GM23248 (cell line): ENCODE measurements at places on chromosomes 2 and 18.

GRCh38 chr2:231355508-231356465 is 39.7 kb upstream of the B3GNT7 start:
- DNase-seq, result no peak

DNA sequence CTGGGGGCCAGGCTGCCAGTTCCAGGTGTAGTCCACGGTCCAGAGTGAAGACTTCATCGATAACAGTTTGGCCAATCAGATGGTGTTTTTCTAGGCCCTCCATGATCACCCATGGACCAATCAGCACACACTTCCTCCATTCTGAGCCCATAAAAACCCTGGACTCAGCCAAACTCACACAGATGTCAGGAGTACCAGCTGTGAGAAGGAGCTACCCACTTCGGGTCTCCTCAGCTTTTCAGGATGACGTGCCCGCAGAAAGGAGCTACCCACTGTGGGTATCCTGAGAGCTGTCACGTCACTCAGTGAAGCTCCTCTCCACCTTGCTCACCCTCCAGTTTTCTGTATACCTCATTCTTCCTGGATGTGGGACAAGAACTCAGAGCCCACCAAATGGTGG is 210.0 kb upstream of the RASGRP3 start:
- DNase-seq, result no peak

GRCh38 chr2:86021396-86022378 is 84.0 kb downstream of the POLR1A start:
- DNase-seq, result peak; percentile 15

- no peak for DNase-seq
These were observed 66.7 kb upstream of the TFCP2L1 start for GRCh38 chr2:121351521-121352318.

- no peak for DNase-seq
These were observed 23.4 kb downstream of the TCF7L1 start for GRCh38 chr2:85156619-85157018.

GRCh38 chr2:222693837-222694236 is 22.4 kb downstream of the MOGAT1 start:
- peak; percentile 20 for DNase-seq

DNA sequence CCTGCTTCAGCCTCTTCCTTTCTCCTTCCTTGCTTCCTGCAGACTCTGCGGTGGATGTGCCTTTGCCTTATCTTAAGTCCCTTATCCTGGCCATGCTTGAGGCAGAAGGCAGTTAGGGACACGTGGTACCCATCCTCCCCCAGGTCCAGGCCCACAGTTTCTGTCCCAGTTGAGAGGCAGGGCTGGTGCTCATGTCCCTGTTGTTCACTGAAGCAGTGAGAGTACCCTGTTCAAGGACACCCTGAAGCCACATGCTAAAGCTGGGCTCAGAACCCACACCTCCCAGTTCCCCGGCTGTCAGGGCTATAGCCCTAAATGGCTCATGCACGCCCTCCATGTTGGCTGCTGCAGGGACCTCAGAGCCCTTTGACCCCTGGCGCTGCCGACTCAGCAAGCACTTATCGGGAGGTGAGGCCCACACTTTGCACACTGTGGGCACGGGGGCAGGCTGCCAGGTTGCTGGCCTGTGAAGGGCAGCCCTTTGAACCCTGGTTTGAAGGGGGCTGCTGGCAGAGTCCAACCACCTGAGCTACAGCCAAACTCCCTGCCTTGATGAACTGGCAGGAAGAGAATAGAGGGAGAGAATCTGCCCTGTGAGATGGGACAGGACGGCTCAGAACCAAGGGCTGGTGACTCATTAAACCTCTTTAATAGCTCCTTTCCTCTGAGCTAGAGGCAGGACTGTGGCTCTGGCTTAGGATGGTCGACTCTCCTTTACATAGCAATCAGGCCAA is 6.3 kb downstream of the KHK start:
- DNase-seq, result peak; percentile 47

DNA sequence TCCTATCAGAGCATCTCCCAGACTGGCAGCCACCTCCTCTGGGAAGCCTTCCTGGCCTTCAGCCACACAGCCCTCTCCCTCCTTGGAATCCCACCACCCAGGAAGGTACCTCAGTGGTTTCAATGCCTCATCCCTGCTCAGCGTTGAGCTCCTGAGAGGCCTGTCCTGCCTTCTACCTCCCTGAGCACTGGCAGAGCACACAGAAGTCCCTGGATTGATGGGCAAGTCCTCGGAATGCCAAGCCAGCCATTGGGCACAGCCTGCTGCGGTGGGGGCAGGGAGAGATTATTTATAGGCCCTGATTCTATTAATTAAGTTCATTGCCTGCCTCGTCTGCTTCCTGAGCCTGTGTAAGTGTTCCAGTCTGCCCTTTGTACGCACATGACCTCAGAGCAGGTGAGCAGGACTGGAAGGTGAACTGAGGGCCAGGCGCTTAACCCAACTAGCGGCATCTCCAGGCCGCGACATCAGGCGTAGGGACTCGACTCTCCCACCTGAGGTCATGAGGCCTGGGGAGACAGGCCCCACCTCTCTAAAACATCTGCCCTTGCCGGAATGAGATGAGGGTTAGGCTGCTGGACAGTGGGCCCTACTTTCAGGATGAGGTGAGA is 63.4 kb downstream of the SMAD7 start:
- no peak for DNase-seq

DNA sequence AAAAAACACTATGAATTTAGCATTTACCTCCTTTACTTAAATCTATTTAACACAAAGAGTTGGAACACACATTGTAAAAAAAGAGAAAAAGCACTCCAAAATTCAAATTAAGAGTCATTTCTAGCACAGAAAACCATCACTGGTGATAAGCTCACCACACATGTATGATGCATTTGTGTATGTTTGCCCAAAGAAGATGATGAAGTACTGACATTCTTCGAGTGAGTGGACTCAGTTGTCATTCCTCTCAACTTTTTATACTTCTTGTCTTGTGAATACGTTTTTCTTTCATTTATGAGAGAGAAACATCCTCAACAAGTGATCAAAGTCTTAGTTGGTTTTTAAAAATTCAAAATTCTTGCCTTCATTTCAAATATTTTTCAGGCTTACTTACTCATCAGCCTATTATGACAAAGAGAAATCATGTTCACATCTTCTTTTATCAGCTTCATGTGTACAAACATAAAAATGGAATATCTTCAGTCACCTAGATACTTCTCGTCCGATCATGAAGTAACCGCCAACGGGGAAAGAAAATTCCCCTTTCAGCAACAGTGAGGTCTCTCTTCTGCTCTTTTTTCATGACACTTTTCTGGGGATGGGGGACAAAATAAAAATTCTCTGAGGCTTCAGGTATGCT is 1.5 kb downstream of the DSEL start:
- peak; percentile 44 for DNase-seq

DNA sequence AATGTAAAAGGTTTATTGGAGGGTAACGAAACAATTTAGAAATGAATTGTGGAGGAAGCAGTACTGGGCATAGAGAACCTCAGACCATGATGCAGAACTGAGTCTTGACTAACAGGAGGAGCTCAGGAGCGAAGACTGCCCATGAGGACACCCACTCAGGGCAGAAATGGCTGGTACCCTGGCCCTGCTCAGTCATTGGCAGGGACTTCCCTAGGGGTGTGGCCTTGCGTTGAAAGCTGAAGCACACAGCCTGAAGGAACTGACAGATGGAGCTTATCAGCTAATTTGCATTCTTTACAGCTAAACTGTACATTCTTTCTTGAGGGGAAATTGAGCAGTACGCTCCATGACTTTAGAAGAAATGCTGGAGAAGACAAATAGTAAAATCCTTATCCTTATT is 57.1 kb downstream of the PDK1 start:
- no peak for DNase-seq

DNA sequence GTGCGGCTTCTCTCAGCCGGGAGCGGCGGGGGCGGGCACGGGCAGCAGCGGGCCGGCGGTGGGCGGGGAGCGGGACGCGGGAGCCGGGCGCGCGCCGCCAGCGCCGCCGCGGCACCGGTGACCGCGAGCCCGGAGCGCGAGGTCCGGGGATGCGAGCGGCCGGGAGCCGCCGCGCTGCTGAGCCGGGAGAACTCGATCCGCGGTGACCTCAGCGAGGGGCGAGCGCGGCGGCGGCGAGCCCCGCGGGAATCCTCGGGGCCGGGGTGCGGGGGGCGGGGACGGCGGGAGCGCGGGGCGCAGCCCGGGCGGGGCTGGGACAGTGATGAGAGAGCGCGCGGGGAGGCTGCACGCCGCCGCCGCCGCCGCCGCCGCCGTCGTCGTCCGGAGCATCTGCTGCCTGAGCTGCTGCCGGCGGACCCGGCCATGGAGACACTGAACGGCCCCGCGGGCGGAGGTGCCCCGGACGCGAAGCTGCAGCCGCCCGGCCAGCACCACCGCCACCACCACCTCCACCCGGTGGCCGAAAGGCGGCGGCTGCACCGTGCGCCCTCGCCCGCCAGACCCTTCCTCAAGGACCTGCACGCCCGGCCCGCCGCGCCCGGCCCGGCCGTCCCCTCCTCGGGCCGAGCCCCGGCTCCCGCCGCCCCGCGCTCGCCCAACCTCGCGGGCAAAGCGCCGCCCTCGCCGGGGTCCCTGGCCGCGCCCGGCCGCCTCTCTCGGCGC is at the start of gene MTCL1:
Gene MTCL1 (plus strand): TSS at position 319 of the 723 bp plus-strand sequence. CDS start 105 bp downstream, at position 424.
- peak; percentile 85 for DNase-seq

DNA sequence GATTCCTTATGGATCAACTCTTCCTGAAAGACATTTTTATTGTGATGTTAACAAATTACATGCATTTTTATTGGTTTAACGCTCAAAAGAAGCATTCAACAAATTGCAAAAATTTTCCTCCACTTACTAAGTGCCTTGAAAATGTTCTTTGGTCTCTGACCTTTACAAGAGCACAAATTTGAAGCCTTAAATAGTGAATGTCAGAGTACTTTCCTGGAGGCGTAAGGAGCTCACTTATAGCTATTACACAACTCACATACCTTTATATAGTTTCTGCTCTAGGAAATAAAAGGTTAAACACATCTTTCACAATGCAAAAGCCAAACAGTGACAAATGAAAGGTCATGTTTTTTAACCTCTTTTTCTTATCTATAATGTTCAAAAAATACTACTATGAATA is 405.7 kb upstream of the ZNF804A start:
- no peak for DNase-seq

DNA sequence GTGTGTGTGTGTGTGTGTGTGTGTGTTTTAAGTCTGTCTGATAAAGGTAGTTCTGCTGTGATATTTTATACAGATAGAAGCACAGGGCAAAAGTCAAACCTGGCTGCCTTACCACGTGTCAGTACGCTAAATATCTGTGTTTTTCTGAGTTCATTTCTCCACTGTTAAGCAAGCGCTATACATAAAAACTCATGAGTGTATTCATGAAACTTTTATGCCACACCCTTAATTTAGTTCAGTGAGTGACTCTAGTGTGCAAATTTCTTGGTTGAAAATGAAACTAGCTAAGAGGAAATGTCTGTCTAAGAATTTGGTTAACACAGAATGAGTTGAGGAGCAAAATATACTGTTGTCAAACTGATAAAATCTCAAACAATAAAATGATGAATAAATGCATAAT is 11.2 kb downstream of the CASP10 start:
- no peak for DNase-seq

DNA sequence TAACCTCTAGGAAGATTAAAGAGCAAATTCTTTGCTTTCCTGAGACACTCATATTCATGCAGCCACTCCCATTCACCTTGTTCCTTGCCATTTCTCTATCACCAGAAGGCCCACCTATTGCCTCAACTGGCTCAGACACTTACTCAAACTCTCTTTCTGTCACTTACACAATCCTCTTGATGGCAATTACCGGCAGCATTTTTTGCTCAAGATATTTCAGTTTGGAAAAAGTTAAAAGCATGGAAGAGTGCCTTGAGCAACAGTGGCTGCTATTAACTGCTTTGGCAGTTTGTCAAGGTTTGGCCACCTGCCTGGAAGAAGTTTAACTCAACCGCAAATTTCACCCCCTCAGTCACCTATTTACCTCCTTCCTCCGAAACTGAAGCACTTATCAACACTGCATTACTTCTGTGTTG is 1104.0 kb upstream of the PIK3C3 start:
- DNase-seq, result peak; percentile 25

DNA sequence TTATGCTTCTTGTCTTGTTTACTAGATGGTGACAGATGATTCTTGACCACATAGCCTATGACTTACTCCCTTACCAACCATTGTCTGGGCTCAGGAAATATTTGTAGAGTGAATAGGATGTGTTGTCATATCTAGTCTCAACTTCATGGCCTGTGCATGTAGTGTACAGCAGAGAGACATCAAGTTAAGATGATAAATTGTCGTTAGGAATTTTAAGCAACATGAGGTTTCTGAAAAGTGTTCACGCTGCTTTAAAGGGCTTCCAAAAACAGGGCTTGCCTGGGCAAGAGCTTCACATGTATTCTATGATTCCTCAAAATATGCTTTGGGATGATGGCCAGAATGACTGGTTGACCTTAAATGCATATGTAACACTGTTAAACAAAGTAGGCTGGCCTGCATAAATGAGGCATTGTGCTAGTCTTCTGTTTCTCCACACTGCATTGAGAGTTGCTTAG is 424.0 kb downstream of the RND3 start:
- DNase-seq, result peak; percentile 93

- peak; percentile 65 for DNase-seq
These were observed 99.5 kb downstream of the TTC32 start for GRCh38 chr2:19802086-19802841.

- DNase-seq, result peak; percentile 31
These were observed 34.0 kb downstream of the SH3RF3 start for GRCh38 chr2:109162999-109163398.

GRCh38 chr2:3644246-3644525 is 13.8 kb upstream of the ALLC start:
- no peak for DNase-seq

DNA sequence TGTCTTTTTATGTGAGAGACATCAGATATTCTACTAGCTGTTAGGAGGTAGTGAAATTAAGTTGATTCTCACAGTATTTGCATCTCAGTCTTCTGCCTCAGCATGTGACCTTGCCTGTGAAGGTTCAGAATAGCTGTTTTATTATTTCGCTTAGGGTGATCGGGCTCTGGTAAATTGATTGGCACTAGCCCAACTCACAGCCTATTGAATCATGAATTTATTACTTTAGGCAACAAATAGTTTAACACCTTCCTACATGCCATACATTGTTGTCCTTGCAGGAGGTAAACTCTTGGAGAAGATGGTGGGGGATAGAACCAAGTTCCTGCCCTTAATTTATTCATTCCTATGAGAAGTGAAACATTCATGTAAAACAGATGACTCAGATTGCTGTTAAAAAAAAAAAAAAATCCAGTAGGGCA is 101.9 kb downstream of the GPD2 start:
- peak; percentile 51 for DNase-seq

- no peak for DNase-seq
These were observed 14.0 kb upstream of the MAPRE2 start for GRCh38 chr18:35027206-35027605.

- no peak for DNase-seq
These were observed 80.3 kb upstream of the TTC39C start for GRCh38 chr18:23934252-23934651.

DNA sequence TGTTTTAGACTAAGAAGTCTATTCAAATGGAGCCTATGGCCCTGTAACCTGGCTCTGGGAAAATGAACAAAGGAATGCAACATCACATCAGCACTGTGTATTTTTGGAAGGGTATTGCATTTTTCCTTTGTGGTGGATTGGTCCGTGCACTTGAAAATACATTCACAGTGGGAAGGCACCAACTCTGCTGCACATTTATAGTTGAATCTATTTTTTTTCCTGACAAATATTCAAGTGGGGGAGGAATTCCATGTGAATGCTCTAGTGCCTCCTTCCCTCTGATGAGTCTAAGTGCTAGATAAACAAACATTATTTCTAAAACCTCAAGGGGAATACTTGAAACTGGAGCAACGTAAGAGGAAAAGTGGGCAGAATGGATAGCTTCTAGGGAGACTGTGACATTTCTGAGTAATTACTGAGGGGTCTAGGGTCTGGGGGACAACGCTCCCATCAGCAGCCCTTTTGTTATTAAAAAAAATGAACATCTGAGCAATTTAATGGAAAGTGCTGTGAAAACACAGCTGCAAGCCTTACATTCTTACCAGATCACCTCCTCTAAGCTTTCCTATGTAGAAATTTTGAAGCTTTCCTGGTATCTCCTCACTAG is 208.2 kb downstream of the SLC8A1 start:
- DNase-seq, result peak; percentile 72
